ENCODE measurements at places on chromosomes 2 and 18.

- DNase-seq: no peak
Observed at GRCh38 chr2:88896971-88897370, 205.5 kb downstream of the RPIA start.

GRCh38 chr2:206993964-206994363 lies 54.6 kb downstream of the CPO start:
- DNase-seq: no peak

- DNase-seq: no peak
Observed at GRCh38 chr18:23143016-23143814, 7.9 kb downstream of the CABLES1 start.

GRCh38 chr2:174333017-174333371 lies 1.8 kb upstream of the SP9 start:
- no peak for DNase-seq

DNA sequence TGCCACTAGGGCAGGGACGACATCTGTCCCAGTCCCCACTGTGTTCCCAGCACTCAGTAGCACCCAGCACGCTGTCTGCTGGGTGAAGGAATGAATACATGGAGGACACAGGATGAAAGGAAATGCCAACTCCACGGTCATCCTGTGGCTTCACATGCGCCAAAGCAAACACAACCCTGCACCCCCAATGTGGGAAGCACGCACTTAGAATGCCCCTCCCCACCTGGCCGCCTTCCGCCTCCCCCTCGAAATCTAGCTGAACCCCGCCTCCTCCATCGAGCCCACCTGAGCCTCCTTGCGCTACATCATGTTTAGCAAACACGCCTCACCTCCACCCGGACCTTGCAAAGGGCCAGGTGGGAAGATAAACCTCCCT lies 33.9 kb downstream of the ADCY3 start:
- no peak for DNase-seq

GRCh38 chr18:1308686-1309085 lies 404.0 kb downstream of the ADCYAP1 start:
- no peak for DNase-seq

DNA sequence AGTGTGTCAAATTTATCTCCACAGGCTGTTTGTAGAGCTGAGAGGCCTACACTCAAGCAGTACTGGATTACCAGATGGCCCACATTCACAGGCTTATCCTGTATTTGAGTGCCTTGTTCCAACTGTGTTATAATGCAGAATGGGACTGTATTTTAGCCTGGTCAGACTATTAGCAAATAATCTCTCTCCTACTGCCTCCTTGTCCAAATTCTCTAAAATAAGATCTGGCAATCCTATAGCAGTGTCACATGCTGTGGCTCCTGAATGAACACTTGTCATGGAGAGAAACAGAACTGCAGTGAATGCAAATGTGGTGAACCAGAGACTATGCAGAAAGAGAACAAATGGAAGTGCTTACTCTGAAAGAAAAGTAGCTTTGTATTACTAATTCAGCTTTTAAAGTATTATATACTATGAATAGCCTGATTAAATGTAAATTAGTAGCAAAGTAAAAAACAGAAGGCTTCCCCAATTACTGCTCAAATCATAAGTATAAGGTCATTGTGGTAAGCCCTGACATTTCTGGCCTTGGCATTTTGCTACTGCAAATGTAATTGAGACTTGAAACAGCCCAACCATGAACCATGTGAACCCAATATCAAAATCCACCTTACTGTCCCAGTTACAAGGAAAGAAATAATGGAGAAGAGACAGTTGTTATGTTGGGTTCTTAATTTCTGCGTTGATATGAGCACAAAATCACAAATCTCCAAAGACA lies 80.0 kb downstream of the MAP4K3 start:
- DNase-seq: no peak

DNA sequence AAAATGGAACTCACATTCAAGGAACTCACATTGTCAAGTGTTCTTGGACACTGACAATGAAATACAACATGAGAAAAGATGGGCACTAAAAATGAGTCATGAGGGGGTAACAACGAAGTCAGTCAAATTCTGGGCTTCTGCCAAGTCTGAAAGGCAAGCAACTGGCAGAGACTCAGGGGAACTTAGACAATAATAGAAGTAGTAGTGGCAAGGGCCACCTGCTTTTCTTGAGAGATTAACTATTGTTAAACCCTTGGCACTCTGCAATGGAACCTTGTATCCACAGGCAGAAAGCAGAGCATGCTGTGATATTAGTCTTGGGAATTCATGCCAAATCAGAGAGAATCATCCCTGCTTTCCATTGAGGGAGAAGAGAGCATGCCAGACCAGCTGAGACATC lies 382.6 kb upstream of the CDH2 start:
- no peak for DNase-seq

- no peak for DNase-seq
Observed at GRCh38 chr2:75022516-75022915, 64.1 kb downstream of the POLE4 start.

- no peak for DNase-seq
Observed at GRCh38 chr2:38178556-38179419, 102.8 kb upstream of the CYP1B1 start.

GRCh38 chr2:177422271-177422670 lies 29.7 kb downstream of the AGPS start:
- no peak for DNase-seq

DNA sequence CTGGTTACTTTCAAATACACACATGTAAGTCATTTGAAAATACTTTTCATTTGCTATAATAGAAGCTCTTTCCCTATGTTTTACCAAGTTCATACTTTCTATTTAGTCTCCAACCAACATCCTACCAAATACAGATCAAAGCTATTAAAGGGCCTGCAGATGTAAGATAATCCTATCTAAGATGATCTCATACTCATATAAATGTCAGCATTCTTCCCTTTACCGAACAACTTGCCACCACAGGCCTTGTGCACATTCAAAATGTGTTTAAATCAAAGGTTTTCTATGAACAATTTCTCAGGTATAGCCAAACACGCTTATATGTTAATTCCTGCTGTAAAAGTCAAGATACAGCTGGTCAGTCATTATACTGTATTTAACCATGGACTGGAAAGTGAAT lies 23.3 kb downstream of the KCTD18 start:
- DNase-seq: no peak

DNA sequence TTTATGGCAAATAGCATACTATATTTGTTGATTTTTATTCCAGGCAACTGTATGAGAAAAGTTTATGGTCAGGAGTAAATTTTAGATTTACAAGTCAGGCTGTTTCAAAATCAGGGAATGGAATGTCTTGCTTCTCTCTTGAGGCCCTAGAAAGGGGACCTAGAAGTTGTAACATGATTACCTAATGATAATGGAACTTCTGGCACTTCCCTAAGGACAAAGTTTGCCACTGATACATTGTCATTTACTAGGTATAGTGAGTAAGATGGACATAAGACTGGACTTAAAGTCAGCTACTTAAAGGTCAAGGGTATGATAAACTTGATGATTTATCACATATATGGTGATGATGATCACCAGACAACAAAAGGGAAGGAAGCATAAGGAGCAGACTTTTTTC lies 103.3 kb upstream of the VRK2 start:
- no peak for DNase-seq

DNA sequence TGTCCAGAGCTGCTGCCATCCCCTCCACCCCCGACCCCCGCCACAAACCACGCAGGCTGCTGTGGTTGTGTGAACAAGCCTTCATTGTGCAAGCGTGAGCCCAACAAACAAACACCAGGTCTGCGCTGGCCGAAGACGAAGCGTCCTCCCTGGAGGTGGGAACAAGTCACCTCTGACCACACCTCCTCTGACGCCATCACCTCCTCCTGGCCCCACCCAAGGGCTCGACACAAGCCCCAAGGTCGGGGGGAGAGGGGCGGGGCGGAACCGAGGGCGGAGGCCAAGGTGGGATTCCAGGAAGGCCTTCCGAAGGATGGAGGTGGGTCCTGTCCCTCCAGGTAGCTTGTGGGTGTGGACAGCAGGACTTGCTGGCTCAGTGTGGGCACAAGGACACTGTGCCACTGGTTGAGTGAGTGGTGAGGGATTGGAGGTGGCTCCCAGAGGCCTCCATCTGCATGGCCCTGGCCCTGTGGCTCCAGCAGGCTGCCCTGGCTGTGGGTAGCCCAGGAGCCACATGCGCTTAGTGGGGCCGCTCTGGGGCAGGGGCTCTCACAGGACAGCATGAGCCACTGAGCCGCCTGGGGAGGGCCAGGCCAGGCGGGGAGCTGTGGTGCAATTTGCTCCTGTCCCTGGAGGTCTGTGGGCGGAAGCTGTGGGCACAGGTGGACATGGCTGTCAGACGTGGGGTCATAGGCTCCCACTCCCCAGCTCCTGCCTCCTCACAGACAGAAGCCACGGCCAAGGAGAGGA lies 7.4 kb upstream of the GPR17 start:
- DNase-seq: no peak

GRCh38 chr2:85953476-85953875 lies 64.7 kb upstream of the ST3GAL5 start:
- no peak for DNase-seq

DNA sequence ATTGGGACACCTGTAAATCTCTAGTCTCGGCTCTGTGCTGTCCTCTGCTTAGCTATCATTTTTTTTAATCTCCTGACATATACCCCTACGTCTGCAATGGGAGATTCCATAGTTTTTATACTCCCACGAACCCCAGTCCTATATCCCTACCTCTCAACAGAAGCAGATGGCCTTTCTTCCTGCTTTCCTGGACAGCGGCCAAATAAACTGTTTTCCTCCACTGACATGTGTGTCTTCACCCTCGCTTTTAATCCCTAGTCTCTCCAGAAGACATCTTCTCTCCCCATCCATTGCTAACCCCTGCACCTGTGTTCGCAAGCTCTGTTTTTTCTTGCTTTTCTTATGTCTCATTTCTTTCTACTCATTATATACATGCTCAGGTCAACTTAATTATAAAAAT lies 395.4 kb downstream of the EPHA4 start:
- DNase-seq: no peak

DNA sequence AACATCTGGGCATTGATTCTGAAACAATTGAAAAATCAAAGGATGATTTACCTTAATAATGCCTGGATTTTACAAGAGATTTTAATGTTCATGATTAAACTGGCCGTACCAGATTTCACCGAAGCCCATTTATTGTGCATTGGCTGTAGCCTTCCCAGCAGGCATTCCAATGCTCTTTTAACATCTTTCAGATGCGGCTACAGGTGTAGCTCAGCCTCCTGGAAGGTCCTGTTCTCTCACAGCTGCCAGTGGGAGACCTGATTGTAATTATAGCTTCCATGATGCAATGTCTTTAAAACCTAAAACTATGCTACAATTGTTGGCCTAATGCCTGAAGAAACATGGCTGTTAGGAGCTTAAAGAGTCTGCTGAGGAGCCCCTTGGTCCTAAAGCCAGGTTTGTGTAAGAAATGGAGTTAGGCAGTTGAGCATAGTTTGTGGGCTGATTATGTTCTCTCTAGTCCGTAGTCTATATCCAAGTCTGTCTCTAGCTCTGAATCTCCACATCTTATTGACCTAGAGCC lies 147.4 kb downstream of the CERS6 start:
- DNase-seq: no peak

- no peak for DNase-seq
Observed at GRCh38 chr18:64718808-64719207, 569.9 kb upstream of the LINC00305 start.

DNA sequence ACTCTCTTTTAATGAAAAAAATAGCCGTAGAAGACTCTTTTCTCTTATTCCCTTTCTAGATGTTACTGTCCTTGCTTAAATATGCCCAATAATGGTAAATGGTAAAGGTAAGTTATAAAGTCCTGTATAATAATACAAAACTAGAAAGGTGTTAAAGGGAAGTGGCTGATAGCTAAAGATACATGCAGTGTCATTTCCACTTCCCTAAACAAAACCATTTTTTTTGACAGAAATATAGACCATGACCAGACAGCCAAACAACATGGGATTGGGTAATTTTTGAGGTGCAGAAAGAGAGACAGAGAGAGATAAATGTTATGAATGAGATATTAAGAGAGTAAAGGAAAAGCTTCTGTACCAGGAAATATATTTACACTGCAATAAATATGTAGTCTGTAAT lies 731.7 kb upstream of the REG3G start:
- no peak for DNase-seq

- DNase-seq: no peak
Observed at GRCh38 chr2:20796374-20796791, 26.5 kb downstream of the LDAH start.

DNA sequence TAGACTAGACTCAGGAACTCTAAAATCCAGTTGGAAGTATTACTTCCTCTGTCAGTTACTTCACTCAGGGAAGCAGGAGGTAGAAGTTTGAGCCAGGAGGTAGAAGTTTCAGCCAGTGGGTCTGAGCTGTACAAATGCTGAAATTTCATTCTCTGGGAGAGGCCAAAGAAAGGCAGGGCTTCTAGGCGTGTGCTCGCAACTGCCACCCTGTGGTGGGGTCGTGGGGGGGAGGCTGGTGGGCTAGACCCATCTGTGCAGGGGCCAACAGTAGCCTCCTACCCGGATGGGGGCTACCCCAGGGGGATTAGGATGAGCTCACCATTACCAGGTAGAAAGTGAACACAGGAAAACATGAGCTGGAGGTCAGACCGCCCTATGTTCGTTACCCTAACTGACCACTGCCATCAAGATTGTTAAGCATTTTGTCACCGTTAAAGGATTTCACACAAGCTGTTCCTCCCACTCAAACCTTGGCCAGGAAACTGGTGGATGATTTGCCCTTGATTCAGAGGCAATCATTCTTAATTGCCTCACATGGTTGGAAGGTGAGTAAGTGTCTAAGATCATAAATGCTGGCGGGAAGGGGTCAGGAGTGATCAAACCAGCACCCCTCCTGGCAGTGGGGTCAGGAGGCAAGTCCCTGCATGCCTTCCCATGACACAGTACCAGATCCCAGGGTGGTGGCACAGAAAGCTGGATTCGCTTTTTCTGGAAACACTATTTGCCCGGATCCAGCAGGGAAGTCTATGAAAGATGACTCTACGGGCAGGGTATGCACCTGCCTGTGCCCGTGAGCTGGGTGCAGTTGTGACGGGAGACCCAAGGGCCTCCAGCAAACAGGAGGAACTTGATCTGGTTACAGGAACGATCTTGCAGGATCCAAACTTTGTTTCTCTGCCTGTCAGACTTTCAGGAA lies 5.2 kb upstream of the FHL2 start:
- DNase-seq: no peak

DNA sequence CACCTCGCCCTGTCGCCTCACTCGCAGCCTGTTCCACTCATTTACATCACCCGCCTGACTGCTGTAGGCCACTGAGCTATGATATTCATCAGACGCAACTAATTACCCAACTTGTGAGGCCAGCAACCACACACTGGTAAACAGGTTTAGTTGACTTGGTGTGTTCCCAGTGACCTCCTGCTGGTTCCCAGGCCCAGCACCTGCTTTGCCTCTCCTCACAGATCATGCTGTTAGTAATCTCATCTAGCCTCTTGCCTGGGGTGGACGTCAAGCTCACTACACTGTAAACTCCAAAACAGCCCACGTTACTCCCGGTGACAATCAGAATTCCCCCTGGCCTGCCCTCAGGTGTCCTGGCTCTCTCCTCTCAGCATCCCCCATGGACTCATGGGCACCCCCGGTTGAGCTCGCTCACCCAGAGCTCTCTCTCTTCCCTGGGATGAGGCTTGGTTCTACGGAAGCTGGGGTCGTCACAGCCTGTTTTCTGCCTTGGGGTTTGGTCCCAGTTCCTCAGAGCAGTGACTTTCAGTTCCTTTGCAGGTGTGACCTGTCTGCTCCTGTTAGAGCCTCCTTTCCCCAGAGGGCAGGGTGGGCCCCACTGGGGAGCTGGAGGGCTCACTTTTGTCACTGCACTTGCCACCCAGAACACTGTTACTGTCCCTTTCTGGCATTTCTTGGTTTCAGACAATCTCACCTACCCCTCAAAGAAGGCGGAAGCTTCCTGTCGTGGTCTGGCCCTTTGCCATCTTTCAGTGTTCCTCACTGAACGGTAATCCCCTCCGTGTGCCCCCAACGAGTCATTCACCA lies 40.3 kb downstream of the INPP5D start:
- DNase-seq: peak; percentile 49
